H7 (cell line): ENCODE measurements at places on chromosomes 6 and 20. TPM values are rescaled to one million over a fixed set of nuclear protein-coding genes. Genes with fewer than 3 reads are reported as not detected.

GRCh38 chr6:159693894-159694545, 979 bp upstream of the SOD2 start:
- DNase-seq = peak; percentile 23

GRCh38 chr20:15446373-15446772, 1109.0 kb upstream of the FLRT3 start:
- no peak for DNase-seq

Gene RSPH9
- 0.07 TPM in 1 of 2 replicates, not detected in the other for total RNA-seq

Gene MMP24
- 14.8 and 21.1 TPM in 2 replicates for total RNA-seq

Gene COL9A3
- 131 and 139 TPM in 2 replicates for total RNA-seq

DNA sequence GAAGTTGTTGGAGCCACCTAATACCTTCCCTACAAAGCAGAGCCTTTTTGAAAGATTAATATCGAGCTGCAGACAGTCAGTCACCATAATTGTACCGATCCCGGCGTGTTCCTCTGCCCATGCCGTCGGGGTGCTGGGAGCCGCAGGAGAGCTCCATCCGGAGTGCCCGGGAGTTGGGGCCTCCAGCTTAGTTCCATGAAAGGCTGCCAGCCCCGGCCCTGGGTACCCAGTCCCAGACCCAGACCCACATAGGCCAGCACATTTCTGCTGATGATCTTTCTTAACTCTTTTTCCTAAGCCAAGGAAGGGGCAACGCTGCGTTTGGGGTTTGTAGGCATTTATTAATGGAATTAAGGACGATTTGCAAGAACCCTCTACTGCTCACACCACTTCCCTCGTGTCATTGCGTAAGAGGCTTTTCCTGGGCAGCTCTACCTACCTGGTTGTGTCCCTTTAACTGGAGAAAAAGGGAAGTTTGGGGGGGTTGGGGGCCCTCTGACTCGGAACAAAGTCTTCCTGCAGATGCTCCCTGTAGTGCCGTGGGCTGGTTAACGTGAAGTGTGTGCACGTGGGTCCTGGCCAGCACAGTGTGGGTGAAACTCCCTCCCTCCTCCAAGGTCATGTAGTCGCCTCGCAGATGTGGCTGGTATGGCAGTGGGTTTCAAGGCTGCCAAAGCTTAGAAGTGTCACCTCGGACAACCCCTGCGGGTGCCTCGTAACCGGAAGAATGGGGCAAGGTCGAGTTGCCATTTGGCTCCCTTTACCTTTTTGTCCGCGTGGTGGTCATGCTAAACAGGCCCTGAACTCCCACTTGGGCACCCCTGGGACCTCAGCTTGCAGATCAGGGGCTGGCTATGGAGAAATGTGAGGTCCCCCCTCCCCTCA, 54.3 kb upstream of the APCDD1L start:
- DNase-seq = no peak

DNA sequence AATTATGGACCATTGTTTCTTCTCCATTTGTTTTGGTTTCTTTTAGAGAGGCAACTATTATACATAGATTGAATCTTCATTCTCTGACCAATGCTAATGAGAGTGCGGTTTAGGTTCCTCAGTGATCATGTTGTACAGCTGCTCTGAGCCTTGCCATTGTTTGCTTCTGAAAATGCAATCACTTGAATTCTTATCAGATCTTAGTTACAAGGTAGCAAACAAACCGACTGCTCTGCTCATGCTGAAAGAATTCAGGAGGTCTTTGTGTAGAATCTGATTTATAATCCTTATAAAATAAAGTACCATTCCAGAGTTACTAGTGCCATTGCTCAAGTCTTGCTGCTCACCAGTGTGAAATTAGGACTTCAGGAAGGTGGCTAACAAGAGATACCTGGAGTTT, 569.1 kb upstream of the ID4 start:
- no peak for DNase-seq

GRCh38 chr6:64258752-64259151, 623.1 kb downstream of the PHF3 start:
- no peak for DNase-seq

Gene OR12D3
- total RNA-seq = not detected in 2 replicates

Gene TNFRSF6B
- total RNA-seq = not detected in 2 replicates

Gene SLC24A3
- 0.44 and 0.48 TPM in 2 replicates for total RNA-seq

DNA sequence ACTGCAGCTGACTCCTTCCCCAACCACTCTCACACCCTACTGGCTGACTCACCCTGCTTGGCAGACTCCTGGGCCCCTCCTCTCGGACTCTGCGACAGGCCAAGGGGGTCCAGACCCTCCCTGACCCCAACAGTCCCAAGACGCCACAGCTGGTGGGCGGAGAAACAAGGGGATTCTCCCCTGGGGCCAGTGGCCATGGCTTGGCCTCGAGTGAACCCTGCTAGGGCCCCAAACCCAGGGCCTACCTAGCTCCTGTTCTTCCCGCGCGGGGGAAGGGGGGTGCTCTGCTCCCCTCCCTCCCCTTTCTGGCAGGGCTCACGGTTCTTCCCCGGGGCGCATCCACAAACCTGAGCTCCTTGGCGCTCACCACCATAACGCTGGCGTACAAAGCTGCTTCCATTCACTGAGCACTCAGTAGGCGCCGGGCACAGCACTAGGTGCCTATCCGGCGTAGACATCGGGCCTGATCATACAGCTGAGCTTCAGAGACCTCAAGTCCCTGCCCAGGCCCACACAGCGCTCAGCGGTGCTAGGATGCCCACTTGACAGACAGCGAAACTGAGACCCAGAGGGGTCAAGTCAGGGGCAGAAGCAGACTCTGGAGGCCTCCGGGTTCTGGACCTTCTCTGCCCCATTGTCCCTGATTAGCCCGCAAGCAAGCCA, 597 bp downstream of the ADA start:
- DNase-seq = no peak

Gene EPB41L1
- total RNA-seq = 11.9 TPM in 2 replicates

DNA sequence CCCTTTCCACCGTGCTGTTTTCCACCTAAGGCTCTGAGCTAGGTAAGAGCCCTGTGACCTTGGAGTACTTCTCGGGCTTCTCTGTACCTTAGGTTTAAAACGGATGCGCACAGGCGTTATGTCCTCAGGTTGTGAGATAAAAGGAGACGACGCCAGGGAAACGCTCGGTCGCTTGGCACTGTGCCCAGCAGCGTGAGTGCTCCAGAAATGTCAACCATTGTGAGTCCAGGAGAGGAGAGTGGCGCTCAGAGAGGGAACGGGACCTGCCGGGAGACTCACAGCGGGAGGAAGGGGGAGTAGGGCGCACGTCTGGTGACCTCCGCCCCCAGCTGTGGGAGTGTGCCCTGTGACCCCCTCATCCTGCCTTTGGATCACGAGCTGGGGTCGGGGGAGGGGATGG, 33.8 kb upstream of the SCRT2 start:
- DNase-seq = no peak

DNA sequence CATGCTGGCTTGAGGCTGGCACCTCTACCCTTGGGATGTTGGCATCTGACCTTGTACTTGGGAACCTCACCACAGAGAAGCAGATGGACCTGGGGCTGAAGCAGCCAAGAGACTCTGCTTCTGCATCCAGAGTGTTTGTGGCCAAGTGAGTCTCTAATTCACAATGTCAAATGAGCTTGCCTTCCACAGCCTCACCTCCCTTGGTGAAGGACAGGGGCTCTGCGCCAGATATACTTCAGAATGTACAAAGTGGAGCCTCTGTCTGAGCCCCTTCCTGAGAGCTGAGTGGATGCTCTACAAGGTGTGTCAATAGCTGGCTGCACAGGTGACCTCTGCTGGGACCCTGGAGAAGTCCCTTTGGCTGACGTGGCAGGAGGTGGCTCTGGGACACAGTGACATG, 508.9 kb downstream of the CDH26 start:
- no peak for DNase-seq

GRCh38 chr6:50112981-50113857, 63.5 kb upstream of the DEFB112 start:
- DNase-seq = no peak

Gene C4A
- 0.35 and 1.5 TPM in 2 replicates for total RNA-seq

DNA sequence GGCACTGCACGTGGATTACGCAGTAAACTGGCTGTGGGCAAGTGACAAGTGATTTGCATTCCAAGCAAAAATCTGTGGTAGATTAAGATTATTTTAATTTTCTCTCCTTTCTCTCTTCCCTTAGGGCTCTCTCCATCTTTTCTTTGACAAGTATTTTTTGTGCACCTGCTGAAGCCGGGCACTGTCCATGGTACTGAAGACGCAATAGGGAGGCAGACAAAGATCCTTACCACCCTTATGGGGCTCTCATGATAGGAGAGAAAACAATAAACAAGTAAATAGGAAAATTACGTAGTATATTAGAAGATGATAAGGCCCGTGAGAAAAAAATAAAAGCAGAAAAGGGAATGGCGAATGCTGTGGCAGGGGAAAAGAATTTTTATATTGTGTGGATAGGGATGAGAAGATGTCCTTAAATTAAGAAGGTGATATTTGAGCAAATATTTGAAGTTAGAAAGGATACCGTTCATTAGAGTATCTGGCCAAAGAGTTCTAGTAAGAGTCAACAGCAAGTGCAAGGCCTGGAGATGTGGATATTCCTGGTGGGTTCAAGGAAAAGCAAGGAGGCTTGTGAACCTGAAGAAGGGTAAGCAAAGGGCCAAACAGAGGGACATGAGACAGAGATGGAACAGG, 146.0 kb downstream of the LAMP5 start:
- peak; percentile 23 for DNase-seq

DNA sequence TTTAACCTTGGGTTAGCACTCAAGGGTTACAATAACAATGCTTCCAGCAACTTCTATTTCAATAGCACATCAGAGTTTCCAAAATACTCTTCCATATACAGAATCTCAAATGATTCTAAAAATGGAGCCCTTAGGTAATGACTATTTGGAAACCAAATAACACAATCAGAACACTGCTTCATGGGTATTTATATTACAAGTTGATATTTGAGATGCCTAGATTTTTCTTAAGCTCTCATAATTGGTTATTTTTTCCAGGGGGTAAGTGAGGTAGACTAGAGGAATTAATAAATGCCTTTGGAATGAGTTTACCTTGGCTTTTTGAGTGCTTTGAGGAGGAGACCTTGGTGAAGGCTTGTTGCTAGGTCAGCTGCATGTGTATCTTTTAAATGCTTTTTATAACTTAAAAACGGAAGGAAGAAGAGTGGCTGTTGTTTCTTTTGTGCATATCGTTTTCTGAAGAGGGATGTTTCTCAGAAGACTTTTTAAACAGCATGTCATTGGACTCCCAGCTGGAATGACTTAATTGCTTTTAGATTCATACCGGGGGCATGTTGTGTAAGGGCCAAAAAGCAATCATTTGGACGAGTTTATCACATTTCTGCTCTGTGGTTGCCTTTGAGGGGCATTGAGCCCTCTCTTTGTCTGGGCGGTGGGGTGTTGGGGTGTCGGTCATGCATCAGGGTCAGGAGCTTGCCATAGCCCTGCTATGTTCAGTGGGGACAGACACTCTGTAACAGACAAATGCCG, 186.0 kb downstream of the DTNBP1 start:
- DNase-seq = no peak

- peak; percentile 77 for DNase-seq
These were observed 10.1 kb upstream of the NQO2 start for GRCh38 chr6:2989332-2990247.

- no peak for DNase-seq
These were observed 821.3 kb downstream of the TFAP2A start for GRCh38 chr6:9593554-9593953.

Gene SLC22A1
- total RNA-seq = 5.5 and 7.3 TPM in 2 replicates

DNA sequence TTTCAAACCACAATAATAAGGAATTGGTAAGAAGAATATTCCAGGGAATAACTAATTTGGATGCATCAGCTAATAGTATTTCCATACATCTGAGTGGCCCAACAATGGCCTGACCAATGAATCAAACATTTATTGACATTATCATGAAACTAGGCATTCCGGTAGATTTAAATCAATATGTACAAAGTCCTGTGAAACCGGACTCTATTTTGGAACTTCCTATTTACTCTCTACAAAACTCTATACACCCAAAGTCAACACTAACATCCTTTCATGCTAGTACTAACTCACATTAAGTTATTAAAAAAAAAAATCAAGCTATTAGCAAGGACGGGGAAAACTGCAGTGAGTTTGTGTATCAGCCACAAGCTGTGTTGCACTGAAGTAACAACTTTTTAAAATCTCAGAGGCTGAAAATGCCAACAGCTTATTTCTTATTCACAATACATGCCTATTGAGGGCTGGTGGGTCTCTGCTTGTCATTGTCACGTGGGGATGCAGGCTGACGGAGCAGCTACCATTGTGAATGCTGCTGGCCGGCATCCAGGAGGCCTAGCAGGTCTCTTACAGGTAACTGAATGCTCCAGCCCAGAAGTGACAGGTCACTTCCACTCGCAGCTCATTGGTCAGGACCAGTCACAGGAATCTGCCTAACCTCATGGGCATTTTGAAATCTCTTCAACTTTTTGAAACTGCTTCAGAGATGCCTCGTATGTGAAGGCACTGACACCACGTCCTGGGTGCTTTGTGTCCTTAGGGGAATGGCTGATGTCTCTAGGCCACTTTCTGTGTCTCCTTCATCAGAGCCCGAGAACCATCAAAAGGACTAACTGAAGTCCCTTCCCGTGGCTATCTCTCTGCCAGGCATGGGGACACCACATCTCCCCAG, 76.3 kb downstream of the SLC22A23 start:
- DNase-seq = no peak

DNA sequence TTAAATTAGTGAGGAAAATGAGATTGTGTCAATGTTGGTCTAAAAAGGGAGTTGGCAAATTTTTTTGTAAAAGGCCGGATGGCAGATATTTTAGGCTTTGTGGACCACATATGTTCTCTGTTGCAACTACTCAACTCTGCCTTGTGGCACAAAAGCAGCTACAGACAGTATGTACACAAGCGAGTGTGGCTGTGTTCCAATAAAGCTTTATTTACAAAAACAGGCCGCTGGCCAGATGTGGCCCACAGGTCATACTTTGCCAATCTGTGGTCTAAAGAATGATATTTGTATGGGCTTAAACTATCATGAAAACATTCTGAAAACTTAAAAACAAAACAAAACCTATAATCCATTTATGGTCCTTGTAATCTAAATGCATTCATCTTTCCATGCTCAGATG, 228.3 kb downstream of the CLIC5 start:
- DNase-seq = no peak

GRCh38 chr6:33339193-33339592, 21.6 kb upstream of the ZBTB22 start:
- DNase-seq = no peak

- DNase-seq = peak; percentile 17
These were observed 963.5 kb upstream of the SLC35B3 start for GRCh38 chr6:9398767-9399373.

- no peak for DNase-seq
These were observed 1.6 kb upstream of the SLC17A5 start for GRCh38 chr6:73655341-73655917.

GRCh38 chr20:6732851-6733250, 34.6 kb upstream of the BMP2 start:
- DNase-seq = no peak

- no peak for DNase-seq
These were observed 1.6 kb downstream of the BEND6 start for GRCh38 chr6:56956491-56956890.

Gene ATXN1
- total RNA-seq = 7.6 and 8.9 TPM in 2 replicates

Gene PFDN4
- total RNA-seq = 64.5 and 111 TPM in 2 replicates

- no peak for DNase-seq
These were observed 129.0 kb downstream of the REV3L start for GRCh38 chr6:111353912-111354462.

GRCh38 chr6:100785982-100786381, 95.1 kb downstream of the ASCC3 start:
- no peak for DNase-seq

Gene OR10C1
- total RNA-seq = not detected in 2 replicates

GRCh38 chr6:158439255-158439654, 120.6 kb upstream of the TMEM181 start:
- DNase-seq = no peak
